ENCODE measurements at places on chromosomes 2 and 18. TPM values are rescaled to one million over a fixed set of nuclear protein-coding genes. Genes with fewer than 3 reads are reported as not detected.

GRCh38 chr2:190504912-190505311 is 29.6 kb downstream of the NEMP2 start:
- DNase-seq, result no peak

DNA sequence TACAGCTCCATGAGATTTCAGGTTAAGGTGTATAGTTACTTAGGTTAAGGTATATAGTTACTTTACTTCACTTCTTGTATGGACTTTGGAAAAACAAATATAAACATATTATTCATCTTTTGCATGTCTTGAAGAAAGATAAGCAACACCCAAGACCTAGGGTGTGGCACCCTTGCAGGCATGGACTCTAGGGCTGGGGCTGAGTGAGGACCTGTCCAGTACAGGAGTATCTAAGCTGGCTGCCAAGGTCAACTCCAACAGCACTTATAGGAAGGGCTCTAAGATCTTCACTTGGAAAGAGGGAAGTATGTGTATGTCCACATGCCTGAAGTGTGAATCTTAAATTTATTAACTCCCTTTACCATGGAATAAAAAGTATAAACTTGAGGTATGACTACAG is 7.1 kb upstream of the TMEM163 start:
- DNase-seq, result no peak

DNA sequence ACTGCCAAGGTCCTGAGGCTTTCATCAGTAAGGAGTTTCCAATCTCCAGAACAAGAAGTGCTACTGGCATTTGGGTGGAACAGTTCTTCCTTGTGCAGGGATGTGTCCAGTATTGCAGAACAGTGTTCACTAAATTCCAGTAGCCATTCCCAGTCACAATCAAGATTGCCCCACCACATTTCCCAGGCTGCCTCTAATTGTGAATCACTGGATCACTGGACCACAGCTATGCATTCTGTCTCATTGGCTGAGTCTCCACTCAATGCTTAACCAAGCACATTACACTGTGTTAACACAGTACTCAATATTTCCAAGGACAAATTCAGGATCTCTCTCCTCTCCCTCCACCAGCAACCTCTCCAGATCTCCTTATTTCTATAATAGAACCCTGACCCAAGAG is 160.2 kb upstream of the CCDC150 start:
- DNase-seq, result no peak

DNA sequence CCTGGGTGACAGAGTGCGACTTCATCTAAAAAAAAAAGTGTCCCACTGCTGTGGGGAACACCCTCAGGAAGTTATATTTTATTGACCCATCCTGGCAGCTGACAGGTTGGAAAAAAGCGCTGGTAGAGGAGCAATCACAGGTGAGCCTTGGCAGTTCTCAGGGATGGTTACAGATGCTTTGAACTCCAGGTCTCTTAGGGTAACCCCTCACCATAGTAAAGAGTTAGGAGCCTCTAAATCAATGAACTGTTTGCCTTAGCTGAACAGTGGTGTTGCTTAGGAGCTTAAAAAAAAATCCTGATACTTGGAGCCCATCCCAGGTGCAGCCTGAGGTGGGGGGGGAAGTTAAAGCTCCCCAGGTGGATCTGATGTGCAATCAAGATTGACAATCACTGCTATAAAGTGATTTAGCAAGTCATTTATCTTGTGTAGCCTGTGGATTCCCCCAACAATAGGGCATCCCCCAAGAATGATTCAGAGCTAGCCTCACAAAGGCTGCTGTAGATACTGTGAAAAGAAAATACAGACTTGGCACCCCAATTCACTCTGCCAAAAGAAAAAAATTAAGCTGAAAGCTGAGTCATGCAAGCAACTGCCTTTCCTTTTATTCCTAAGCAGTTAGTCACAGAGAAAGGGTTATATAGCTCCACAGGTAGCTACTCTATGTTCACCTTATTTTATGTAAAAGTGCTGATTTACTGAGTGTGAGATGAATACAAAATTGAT is 14.8 kb downstream of the SLC16A14 start:
- no peak for DNase-seq

- no peak for DNase-seq
These were observed 17.8 kb downstream of the SERPINB13 start for GRCh38 chr18:63604791-63605567.

GRCh38 chr2:226136739-226137138 is 662.9 kb downstream of the IRS1 start:
- no peak for DNase-seq

DNA sequence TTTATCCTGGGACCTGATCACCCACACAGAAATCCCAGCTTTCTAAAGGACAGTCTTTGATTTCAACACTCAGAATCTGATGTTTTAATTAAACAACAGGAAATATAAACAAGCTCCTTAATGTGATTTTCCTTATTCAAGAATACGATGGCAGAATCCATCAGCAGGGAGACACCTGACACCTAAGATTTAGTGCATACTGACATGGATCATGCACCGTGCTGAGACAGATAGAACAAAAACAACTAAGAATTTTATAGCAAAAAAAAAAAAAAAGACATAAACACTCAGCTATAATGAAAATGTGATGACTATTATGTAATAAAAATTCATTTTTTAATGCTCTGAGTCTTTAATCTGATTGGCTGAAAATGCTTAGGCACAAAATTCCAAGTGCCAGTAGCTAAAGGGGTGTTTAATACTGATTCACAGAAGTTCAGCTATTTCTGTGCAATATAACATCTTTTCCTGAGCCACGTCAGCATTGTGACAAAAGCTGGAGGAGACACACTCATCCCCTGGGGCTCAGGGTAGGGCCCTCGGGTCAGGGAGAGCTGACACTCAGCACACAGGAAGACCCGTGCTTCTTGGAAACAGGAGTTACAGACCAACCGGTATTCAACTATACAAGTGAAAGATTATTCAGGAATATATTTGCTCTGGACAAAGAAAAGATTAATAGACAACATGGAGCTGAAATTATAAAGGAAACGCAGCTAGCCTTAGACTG is 247.4 kb downstream of the FBXO15 start:
- DNase-seq, result no peak

Gene FTCDNL1
- 0.19 TPM for polyA plus RNA-seq

DNA sequence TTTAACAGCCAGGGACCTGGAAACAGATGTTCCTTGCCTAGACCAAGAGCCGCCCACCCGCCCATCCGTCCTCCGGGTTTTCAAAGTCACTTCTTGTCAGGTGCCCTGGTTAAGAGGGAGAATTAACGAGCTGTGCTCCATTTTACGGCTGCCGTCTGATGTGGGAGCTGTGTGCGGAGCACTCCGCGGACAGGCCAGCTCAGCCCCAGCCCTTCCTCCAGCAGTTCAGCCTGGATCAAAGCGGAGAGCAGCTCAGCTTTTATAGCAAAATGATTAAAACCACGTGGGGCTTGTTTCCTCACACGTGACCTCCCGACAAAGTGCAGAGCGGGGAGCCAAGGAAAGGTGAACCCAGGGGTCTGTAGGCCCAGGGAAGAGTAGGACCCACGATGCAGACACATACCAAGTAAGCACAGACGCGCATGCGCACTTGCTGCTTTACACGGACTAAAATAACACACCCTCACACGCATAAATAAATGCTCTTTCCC is 46.1 kb upstream of the PKDCC start:
- no peak for DNase-seq

GRCh38 chr2:45496869-45497268 is 114.2 kb downstream of the SRBD1 start:
- DNase-seq, result no peak
